ENCODE measurements at places on chromosomes 5 and 9.

GRCh38 chr5:125972706-125973105 is 450.5 kb upstream of the GRAMD2B start:
- DNase-seq: no peak

- no peak for DNase-seq
Observed at GRCh38 chr9:108086624-108087023, 597.1 kb upstream of the KLF4 start.

GRCh38 chr5:173331956-173332479 is 3.8 kb upstream of the STC2 start:
- DNase-seq: peak; percentile 79

- no peak for DNase-seq
Observed at GRCh38 chr9:112378328-112379176, 1.4 kb upstream of the HSDL2 start.

DNA sequence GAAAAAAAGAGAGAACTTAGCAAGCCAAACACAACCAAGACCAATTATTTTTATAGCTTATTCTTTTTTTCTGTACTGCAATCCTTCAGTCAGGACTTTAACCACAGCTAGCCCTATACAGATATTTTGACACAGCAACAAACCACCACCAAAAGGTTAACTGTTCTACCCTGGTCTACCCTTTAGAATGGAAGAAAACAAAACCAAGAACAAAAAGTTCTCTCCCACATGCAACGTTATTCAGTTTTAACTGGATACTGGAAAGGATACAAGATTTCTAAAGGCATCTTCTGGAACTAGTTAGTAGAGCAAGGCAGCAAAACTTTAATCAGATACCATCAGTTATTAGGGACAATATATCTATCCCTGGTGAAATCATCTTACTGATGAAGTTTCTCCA is 32.6 kb downstream of the ECPAS start:
- no peak for DNase-seq

DNA sequence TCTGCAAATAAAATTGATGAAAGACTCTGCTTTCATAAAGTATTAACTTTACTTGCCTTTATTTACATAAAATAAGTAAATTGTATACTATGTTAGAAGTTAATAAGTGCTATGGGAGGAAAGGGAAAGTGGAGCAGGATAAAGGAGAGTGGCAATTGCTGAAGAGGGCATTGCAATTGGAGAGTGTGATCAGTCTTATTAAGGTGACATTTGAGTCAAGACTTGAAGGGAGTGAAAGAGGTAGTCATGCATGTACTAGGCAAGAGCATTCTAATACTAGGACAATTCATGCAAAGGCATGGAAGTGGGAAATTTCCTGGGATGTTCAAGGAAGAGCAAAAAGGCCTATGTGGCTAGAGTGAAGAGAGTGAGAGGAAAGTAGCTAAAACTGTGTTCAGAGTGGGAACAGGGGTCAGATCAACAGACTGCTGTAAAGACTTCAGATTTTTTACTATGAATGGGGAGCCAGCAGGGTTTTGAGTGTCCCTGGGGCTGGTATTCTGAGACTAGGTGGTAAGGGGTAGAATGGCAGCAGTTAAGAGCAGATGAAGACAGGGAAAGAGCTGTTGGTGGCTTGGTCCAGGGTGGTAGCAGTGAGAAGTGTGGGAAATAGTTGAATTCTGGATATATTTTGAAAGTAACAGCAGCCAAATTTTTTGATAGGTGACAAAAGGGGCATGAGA is 182.3 kb upstream of the RIOK2 start:
- DNase-seq: no peak

DNA sequence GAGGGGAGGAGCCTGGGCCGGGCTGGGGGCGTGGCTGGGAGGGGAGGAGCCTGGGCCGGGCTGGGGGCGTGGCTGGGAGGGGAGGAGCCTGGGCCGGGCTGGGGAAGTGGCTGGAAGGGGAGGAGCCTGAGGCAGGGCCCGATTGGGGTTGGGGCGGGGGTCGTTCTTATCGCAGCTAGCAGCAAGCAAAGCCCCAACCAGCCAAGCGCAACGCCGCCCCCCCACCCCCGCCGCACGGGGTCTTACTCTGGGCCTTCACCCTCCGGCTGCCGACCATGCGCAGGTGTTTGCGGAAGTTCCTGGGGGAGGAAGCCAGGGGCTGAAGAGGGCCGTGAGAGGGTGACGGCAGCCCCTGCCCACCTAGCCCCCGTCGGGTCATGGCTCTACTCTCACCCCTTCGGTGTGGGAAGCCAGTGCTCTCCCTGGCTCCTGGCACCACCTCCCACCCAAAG is 5.0 kb downstream of the NSMF start:
- DNase-seq: no peak

- DNase-seq: no peak
Observed at GRCh38 chr9:9855177-9856078, 757.4 kb downstream of the PTPRD start.

GRCh38 chr9:124322618-124323432 is 65.1 kb downstream of the NEK6 start:
- DNase-seq: no peak
